Endothelial cell (in vitro differentiated cells): ENCODE measurements at places on chromosomes 2 and 18. TPM values are rescaled to one million over a fixed set of nuclear protein-coding genes. Genes with fewer than 3 reads are reported as not detected.

- DNase-seq: no peak
Observed at GRCh38 chr2:146496248-146496647, 1348.6 kb upstream of the ACVR2A start.

- DNase-seq: no peak
Observed at GRCh38 chr2:42954227-42954962, 162.0 kb upstream of the HAAO start.

DNA sequence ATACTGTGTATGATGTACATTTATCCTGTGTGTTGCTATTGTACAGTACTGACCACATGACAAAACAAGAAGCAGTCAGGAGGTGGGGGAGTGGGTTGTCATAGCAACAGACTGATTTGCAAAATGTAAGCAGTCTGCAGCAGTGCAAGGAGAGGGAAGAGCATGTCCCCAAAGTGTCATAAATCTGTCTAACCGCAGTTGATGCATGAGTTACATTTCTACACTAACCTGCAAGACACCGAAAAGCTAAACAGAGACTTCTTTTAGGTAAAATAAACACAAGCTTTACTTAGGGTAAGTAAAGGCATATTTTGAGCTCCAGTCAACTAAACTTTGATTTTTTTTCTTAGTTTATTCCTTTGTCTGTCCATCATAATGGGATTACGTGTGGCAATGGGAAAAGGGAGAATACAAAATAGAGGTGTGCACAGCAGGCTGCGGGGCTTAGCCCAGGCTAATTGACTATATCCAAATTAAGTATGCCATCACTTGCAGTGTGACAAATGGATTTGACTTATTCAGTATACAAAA is 134.5 kb downstream of the MEIS1 start:
- peak; percentile 21 for DNase-seq

DNA sequence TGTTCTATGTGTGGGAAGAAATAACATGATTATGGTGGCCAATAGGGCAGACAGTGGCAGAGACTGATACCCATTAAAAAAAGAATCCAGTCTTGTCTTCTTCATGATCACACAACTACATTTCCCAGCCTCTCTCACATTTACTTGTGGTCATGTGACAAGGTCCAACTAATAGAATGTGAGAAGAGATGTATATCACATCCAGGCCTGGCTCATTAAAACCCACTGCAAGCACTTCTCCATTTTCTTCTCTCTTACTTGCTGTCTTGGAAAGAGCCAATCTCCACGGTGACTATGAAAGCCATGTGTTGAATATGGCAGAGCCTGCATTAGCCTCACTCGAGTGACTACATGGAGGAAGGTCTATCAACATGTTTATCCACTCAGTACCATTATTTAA is 306.2 kb upstream of the ZEB2 start:
- DNase-seq: no peak

The L3MBTL4 gene
- total RNA-seq: 0.56 TPM
